CD4-positive, alpha-beta T cell treated with Interleukin-6 for 4 hours (primary cell): ENCODE measurements at places on chromosomes 7 and 10.

- DNase-seq = no peak
These were observed 46.8 kb downstream of the INSYN2A start for GRCh38 chr10:127149501-127150081.

- no peak for DNase-seq
These were observed 302.8 kb downstream of the ADRA2A start for GRCh38 chr10:111379534-111380187.

GRCh38 chr7:107773027-107773426 is 29.1 kb downstream of the CBLL1 start:
- DNase-seq = no peak

- no peak for DNase-seq
These were observed 31.0 kb upstream of the ABCB4 start for GRCh38 chr7:87506246-87507180.
